Upper lobe of left lung (tissue), 6 donors: ENCODE measurements at places on chromosomes 5 and 9. TPM values are rescaled to one million over a fixed set of nuclear protein-coding genes. Genes with fewer than 3 reads are reported as not detected.

Gene CMYA5
- 12.6 TPM for total RNA-seq

Gene SEC16A
- total RNA-seq: 72.1 TPM

Gene TMEM161B
- total RNA-seq: 10.5 TPM

- H3K27me3 ChIP-seq: no peaks in the 10 kb centered on the region
- H3K4me3 ChIP-seq: no peak overlapping the region
- no peaks in the 10 kb centered on the region for H3K4me1 ChIP-seq
- H3K27ac ChIP-seq: no peak overlapping the region
Measured at GRCh38 chr5:170434966-170435605, 45.9 kb upstream of the KCNMB1 start.

DNA sequence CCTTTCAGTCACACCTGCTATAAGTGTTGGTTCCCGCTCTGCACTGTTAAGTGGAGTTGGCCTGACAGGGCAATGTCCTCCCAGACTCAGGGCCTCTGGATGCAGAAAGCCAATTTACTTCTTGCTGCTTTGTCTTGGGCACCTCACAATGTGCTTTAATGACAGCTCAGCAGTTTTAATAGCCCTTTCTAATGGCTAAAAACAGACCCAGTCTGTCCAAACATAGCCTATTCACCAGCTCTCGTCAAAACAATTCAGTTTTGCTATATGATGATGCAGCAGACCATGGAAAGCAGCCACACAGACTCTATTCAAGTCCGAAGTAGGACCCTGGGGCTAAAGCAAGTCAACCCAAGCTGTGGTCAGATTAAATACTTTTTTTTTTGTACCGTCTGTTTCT is 529.1 kb upstream of the SEMA6A start:
- no peak overlapping the region for H3K27ac ChIP-seq
- H3K27me3 ChIP-seq: no peaks in the 10 kb centered on the region
- no peak overlapping the region for H3K4me3 ChIP-seq
- no peaks in the 10 kb centered on the region for H3K4me1 ChIP-seq
- H3K36me3 ChIP-seq: no peaks in the 10 kb centered on the region

GRCh38 chr5:78359831-78360673 is at the start of gene SCAMP1:
Gene SCAMP1 (plus strand): TSS chr5:78360617. CDS start chr5:78360672, 55 bp downstream.
- H3K4me1 ChIP-seq: peaks cover 12% of the 10 kb centered on the region
- peak within 1 kb of the TSS; percentile 92 for H3K27ac ChIP-seq
- peak within 1 kb of the TSS; percentile 89 for H3K4me3 ChIP-seq
- no peaks in the 10 kb centered on the region for H3K27me3 ChIP-seq
